ENCODE measurements at places on chromosomes 2 and 18. TPM values are rescaled to one million over a fixed set of nuclear protein-coding genes. Genes with fewer than 3 reads are reported as not detected.

DNA sequence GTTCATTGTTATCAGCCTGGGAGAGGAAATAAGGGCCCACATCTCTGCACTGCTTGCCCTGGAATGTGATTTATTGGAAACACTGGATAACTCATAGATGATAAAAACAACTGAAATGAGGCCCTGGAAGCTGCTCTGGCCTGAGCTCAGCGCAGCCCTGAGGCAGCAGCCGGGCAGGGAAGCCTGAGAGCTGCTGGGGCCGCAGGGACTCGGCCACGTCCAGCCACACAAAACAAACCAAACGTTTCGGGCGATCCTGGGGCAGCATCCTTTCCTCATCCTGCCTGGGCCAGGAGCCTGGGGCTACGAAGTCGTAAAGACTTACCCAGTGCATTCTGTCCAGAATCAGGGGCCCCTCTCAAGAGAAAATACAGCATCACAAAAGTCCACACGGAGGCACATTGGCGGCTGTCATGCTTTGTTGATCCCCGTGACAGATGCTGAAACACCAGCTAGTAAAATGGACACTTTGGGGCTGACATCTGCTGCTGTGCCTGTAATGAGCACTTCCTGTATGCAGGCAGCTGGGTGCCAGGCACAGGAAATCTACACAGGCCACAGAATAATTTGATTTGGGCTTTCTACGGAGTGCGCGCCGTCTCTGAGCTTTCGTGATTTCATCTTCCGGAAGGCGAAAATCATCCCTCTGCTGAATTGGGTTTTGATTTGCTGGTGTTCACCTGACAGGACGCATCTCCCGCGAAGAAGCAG lies 250.6 kb downstream of the EIPR1 start:
- no peak for DNase-seq

- no peak for DNase-seq
Measured at GRCh38 chr2:165007161-165007744, 51.9 kb upstream of the SLC38A11 start.

The RAB6D gene
- not detected for total RNA-seq

GRCh38 chr2:26778098-26778497 lies 7.8 kb upstream of the CENPA start:
- no peak for DNase-seq

DNA sequence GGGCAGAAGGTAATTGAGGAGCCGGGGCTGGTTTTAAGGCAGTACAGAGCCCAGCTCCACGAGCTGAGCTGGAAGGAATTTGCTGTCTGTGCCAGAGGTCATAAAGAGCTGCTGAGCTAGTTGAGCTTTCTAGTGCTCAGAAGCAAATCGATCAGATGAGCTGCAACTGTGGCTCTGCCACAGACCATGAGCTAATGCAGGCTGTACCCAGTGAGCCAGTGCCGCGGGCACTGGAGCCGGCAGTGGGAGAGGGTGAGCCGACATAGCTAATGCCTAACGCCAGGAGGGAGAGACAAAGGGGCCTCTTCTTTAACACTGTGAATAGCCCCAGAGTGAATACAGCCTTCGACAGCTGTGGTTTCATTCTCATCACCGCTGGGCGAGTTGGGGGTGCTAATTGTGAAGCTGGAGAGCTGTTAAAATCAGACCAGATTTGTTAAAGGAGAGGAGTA lies 410.1 kb upstream of the TCF4 start:
- no peak for DNase-seq

The ARHGAP28 gene
- 8.7 TPM for total RNA-seq

GRCh38 chr2:189153619-189154018 lies 25.9 kb downstream of the COL5A2 start:
- DNase-seq, result no peak

DNA sequence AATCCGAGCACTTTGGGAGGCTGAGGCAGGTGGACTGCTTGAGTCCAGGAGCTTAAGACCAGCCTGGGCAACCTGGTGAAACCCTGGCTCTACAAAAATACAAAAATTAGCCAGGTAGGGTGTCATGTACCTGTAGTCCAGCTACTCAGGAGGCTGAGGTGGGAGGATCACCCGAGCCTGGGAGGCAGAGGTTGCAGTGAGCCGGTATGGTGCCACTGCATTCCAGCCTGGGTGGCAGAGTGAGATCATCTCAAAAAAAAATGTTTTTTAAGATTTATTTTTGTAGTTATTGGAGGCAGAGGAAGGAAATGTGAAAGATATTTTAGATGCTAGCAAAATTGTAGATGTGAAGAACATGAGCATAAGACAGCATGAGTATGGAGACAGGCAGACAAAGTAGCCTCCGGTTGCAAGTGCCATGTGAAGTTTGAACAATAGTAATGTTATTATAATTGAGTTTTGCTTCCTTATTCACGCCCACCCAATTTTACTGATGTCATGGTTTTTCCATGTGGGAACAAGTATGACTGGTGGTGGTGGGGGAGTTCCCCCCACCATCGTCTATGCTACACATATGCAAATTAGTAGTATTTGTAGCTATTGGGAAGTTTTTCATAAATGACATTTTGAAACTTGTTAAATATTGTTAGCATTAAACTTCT lies 18.0 kb downstream of the REL start:
- DNase-seq, result no peak

DNA sequence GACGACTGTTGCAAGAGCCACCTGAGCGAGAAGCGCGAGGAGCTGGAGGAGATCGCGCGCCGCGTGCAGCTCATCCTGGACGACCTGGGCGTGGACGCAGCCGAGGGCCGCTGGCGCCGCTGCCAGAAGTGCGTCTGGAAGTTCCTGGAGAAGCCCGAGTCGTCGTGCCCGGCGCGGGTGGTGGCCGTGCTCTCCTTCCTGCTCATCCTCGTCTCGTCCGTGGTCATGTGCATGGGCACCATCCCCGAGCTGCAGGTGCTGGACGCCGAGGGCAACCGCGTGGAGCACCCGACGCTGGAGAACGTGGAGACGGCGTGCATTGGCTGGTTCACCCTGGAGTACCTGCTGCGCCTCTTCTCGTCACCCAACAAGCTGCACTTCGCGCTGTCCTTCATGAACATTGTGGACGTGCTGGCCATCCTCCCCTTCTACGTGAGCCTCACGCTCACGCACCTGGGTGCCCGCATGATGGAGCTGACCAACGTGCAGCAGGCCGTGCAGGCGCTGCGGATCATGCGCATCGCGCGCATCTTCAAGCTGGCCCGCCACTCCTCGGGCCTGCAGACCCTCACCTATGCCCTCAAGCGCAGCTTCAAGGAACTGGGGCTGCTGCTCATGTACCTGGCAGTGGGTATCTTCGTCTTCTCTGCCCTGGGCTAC lies 1.2 kb downstream of the KCNF1 start:
- DNase-seq, result no peak

- no peak for DNase-seq
Measured at GRCh38 chr18:68215931-68216330, 499.0 kb downstream of the TMX3 start.

DNA sequence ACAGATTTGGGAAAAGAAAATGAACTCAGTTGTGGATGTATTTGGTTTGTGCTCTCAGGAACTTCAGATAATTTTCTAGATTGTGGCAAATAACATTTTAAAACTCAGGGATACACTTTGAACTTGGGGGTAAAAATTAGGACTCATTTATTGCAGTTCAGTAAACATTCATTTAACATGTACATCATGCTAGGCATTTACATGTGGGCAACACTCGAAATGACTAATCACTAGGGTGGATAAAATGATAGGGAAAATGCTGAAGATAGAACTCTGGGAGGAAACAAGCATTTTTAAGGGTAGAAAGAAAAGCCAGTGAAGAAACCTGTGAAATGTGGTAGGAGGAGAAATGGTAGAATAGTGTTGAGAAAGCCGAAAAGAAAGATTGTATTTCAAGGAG lies 7.8 kb downstream of the FAM117B start:
- DNase-seq, result no peak

DNA sequence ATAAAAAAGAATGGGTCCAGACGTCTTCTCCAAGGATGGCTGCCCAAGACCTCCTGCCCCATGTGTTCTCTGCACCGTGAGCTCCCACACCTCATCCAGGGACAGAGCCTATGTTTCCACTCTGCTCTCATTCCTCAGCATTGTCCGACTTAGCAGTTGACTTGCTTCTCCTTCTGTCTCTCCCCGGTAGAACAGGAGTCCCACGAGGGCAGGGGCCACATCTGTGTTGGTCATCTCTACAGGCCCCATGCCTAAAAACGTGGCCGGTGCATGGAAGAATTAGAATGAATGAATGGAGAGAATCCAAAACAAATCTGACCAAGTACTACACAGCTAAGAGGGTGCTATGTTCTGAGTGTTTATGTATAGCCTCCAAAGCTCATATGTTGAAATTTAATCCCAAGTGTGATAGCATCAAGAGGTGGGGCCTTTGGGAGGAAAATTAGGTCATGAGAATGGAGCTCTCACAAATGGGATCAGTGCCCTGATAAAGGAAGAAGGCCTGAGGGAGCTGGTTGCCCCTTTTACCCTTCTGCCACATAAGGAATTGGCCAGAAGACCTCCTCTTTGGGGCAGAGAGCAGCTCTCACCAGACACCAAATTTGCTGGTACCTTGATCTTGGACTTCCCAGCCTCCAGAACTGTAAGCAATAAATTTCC lies 55.9 kb downstream of the FAM178B start:
- DNase-seq, result no peak

GRCh38 chr2:134897932-134898331 lies 20.7 kb upstream of the CCNT2 start:
- DNase-seq, result no peak

GRCh38 chr2:231929961-231930592 lies 3.9 kb upstream of the NPPC start:
- no peak for DNase-seq

GRCh38 chr2:160870729-160871465 lies 289.3 kb upstream of the TANK start:
- no peak for DNase-seq

The CSRNP3 gene
- total RNA-seq, result 1.5 TPM

The SPAG16 gene
- total RNA-seq, result 11.5 TPM

The HMSD gene
- not detected for total RNA-seq

The ALK gene
- total RNA-seq, result 0.44 TPM

DNA sequence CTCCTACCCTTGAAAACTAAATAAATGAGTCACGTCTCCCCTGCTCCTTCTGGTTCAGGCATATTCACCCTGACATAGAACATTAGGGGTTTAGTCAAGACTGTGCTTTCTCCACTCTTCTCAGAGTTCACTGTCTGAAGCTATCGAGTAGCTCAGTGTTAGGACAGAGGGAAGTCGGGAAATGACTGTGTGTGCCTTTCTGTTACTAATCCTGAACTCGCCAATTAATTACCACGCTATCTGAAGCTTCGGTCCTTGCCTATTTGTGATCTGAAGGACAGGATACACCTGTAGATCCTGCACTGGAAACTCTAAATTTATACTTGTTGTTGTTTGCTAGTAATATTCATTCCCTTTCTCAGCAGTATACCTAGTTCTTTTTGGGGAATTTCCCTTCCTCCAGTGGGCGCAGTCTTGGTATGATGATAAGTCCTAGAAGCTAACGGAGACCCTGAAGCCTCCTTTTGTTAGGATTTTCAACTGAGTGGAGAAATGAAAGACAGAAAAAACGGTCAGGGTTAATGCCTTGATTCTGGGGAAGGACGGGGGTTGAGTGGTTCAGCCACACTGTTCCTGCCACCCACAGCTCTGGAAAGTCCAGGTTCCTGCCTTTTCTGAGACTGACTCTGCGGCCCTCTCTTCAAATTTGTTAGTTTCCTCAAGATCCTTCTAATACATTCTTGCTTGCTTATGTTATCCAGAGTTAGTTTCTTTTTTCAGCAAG lies 218.0 kb downstream of the DLGAP1 start:
- DNase-seq, result no peak

The DPP4 gene
- 17.9 TPM for total RNA-seq

GRCh38 chr18:45284174-45284573 lies 331.1 kb upstream of the SLC14A2 start:
- DNase-seq, result no peak

The IL1B gene
- 2.9 TPM for total RNA-seq

- no peak for DNase-seq
Measured at GRCh38 chr18:77132369-77133050, at the start of gene MBP. Gene MBP (minus strand): TSS chr18:77132783. CDS start chr18:77105261, 27,522 bp downstream.

Data from omental fat pad (tissue), 4 donors.